ENCODE measurements at places on chromosomes 5 and 9. TPM values are rescaled to one million over a fixed set of nuclear protein-coding genes. Genes with fewer than 3 reads are reported as not detected.

DNA sequence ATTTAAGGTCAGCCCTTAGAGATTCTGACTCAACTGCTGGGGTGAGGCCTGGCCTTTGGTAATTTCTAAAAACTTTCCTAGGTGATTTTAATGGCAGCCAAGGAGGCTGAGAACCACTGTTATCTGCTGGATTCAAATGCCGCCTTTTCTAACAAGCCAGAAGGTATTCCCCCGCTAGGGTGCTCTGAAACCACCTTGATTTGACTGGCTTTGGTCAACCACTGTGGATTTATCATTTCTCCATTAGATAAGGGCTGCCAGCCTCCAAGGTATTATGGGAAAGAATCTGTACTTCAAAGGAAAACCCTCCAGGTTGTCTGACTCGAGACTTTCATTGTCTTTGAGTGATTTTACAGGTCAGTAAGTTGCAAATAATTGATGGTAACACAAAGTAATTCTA is 4.3 kb downstream of the ANXA6 start:
- DNase-seq = no peak
- H3K36me3 ChIP-seq = no peaks in the 10 kb centered on the region
- no peak overlapping the region for H3K27ac ChIP-seq
- H3K4me3 ChIP-seq = no peak overlapping the region

DNA sequence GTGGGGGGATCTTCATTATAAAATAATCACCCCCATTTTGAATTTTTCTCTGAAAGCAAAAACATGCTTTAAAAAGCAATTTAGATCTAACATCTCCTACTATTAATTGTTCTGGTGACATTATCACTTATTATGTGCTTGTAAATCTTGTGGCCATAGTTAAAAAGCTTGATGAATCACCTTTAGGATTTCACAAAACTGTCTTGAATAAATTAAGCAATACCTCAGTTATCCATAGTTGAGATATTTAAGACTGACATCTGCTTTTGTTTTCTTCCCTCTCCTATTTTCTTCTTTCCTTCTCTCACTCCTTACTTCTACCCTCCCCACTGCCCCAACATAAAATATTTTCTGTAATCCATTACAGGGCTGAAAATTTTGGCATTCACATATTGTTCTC is 84.8 kb downstream of the SLC1A3 start:
- H3K27ac ChIP-seq = no peak overlapping the region
- DNase-seq = no peak
- no peaks in the 10 kb centered on the region for H3K36me3 ChIP-seq
- H3K4me1 ChIP-seq = peaks cover 20% of the 10 kb centered on the region
- H3K27me3 ChIP-seq = peaks cover 5% of the 10 kb centered on the region

DNA sequence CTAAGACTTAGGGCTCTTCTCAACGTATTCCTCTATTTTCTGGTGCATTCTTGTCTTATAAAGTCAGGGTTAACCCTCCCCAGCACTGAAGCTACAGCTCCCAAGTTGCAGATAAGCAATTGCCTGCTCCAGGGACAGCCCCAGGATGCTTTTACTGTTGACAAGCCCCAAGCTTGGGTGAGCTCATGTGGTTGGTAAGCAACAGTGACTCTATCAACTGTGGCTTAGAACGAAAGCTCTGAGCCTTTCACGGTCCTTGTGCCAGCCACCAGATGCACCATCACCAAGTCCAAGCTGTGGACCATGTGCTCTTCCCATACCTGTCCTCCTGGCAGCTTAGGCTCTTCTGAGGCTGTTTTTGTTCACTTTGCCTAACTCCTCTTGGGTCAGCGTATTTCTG is 13.5 kb downstream of the ADRB2 start:
- H3K4me3 ChIP-seq = no peak overlapping the region
- no peaks in the 10 kb centered on the region for H3K27me3 ChIP-seq

The DDX4 gene
- not detected for total RNA-seq

GRCh38 chr9:2723376-2724065 is 6.2 kb downstream of the KCNV2 start:
- no peaks in the 10 kb centered on the region for H3K27me3 ChIP-seq
- H3K36me3 ChIP-seq = no peaks in the 10 kb centered on the region
- DNase-seq = no peak
- no peak overlapping the region for H3K4me3 ChIP-seq
- no peak overlapping the region for H3K27ac ChIP-seq

GRCh38 chr5:157479166-157479565 is 19.2 kb downstream of the NIPAL4 start:
- H3K4me1 ChIP-seq = no peaks in the 10 kb centered on the region
- H3K27ac ChIP-seq = no peak overlapping the region
- no peaks in the 10 kb centered on the region for H3K36me3 ChIP-seq

- H3K36me3 ChIP-seq = no peaks in the 10 kb centered on the region
- no peak for DNase-seq
- no peak overlapping the region for H3K4me3 ChIP-seq
- H3K4me1 ChIP-seq = peaks cover 49% of the 10 kb centered on the region
- H3K27ac ChIP-seq = peak overlapping the region; percentile 3
- H3K27me3 ChIP-seq = no peaks in the 10 kb centered on the region
These were observed 450 bp upstream of the ARHGEF39 start for GRCh38 chr9:35665471-35665818.

DNA sequence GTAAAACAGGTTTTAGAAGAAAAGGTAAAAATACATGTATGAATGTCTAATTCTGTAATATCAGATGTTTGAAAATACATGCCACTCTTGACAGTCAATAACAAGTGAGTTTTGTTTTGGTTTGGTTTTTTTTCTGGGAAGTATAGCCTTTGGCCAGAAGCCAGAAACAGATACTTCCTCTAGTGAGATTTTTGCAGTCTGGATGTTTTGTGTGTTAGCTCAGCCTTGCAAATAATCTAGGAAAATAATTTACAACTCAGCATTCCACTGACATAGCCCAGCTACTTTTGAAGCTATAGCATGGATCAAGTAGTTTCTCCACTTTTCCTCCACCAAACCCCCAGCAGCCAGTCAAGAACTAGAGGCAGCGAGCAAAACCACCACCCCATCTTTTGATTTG is 56.7 kb downstream of the SLC1A1 start:
- no peak overlapping the region for H3K27ac ChIP-seq
- H3K36me3 ChIP-seq = no peaks in the 10 kb centered on the region
- H3K27me3 ChIP-seq = no peaks in the 10 kb centered on the region
- DNase-seq = no peak
- H3K4me3 ChIP-seq = no peak overlapping the region
- peaks cover 7% of the 10 kb centered on the region for H3K4me1 ChIP-seq

DNA sequence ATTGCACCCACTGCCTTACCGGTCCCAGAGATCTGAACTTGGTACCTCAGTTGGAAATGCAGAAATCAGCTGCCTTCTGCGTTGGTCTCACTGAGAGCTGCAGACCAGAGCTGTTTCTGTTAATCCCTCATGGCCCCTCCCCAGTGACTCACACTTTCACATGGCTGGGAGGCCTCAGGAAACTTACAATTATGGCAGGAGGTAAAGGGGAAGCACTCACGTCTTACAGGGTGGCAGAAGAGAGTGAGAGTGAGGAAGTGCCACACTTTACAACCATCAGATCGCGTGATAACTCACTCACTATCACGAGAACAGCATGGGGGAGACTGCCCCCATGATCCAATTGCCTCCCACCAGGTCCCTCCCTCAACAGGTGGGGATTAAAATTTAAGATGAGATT is 648.5 kb downstream of the MTRR start:
- H3K27me3 ChIP-seq = no peaks in the 10 kb centered on the region
- H3K36me3 ChIP-seq = no peaks in the 10 kb centered on the region
- no peaks in the 10 kb centered on the region for H3K4me1 ChIP-seq
- no peak overlapping the region for H3K4me3 ChIP-seq
- H3K27ac ChIP-seq = no peak overlapping the region

DNA sequence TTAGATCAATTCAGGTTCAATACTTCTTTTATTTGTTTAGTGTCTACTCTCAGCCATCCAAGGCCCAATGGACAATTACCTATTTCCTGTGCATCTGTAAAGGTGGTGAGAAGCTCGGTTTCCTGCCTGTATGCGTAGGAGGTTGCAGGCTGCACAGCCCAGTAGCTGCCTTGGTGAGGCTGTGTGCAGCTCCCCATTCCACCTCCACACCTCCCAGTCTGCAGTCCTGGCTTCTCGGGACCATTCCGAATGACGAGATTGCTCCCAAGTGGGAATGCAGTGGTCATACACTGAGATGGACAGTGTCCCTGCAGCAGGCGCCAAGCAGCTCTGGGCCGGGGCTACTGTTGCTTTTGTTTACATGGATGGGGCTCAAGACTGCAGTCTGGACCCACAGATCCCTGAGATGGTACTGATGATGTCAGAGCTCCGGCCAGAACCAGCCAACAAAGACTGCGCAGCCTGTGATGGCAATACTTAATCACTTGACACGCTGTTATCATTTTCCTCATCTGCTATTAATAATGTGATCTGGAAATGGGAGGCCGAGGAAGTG is 206.1 kb upstream of the IRX1 start:
- no peak overlapping the region for H3K4me3 ChIP-seq
- H3K27me3 ChIP-seq = no peaks in the 10 kb centered on the region
- H3K27ac ChIP-seq = no peak overlapping the region

The PCDHGA3 gene
- total RNA-seq = 4.2 TPM

DNA sequence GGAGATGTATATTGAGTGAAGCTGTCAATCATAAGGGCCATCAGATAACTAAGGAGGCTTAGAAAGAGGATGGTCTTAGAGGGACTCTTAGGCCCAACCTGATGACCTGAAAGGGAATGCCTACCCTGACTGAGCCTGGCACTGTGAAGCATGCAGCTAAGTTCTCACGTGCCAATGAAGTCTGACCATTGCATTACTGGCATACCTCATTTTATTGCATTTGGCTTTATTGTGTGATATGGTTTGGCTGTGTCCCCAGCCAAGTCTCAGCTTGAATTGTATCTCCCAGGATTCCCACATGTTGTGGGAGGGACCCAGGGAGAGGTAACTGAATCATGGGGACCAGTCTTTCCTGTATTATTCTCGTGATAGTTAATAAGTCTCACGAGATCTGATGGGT is 421.6 kb upstream of the SGCD start:
- no peaks in the 10 kb centered on the region for H3K4me1 ChIP-seq
- H3K27ac ChIP-seq = no peak overlapping the region

DNA sequence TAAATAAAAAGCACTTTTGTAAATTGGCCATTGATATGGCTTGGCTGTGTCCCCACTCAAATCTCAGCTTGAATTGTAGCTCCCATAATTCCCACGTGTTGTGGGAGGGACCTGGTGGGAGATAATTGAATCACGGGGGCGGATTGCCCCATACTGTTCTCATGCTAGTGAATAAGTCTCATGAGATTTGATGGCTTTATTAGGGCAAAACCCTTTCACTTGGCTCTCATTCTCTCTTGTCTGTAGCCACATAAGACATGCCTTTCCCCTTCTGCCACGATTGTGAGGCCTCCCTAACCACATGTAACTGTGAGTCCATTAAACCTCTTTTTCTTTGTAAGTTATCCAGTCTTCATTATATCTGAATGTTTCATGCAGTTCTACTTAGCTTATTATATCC is 153.2 kb downstream of the TARS1 start:
- no peaks in the 10 kb centered on the region for H3K36me3 ChIP-seq
- DNase-seq = no peak
- H3K4me1 ChIP-seq = peaks cover 2% of the 10 kb centered on the region

DNA sequence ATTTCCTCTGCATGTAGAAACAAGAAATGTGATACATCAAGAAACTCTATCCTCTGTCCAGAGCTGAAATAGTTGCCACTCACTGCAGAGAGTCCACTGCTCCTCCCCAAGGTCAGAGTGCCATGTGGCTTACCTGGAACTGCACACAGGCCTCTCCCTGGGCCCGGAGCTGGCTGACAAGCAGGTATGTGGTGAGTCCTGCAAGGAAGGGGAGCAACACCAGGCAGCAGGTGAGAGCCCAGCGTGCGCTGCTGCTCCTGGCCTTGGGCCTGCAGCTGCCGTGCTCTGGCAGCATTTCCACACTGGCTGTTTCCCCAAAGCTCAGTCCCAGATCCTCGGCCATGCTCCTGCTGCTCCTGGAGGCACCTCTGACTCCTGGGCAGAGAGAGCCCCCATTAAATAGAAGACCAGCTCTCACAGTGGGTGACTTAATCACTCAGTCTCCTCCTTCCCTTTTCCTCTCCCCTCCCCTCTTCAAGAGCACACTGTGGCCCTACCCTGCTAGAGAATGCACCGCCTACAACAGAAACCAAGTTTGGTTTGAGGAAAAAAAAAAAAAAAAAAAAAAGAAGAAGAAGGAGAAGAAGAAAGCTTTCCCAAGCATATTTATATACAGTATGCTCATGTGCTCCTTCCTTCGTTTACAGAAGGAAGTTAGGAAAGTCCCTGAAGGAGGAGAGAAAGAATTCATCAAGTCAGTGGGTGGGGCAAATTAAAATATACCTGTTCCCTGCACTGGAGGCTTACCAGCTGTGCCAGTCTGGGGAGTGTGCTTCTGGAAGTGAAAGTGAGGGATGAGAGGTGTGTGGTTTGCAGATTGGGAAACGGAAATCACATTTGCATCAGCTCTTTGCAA is at the start of gene TNFSF15:
TNFSF15 (minus strand) TSS at position 370 of the 856 bp plus-strand sequence; CDS start at position 343, 27 bp downstream.
- DNase-seq = peak; percentile 75
- no peak within 1 kb of the TSS for H3K4me3 ChIP-seq
- H3K36me3 ChIP-seq = no peaks in the 10 kb centered on the region
- no peaks in the 10 kb centered on the region for H3K27me3 ChIP-seq
- H3K27ac ChIP-seq = peak within 1 kb of the TSS; percentile 80

DNA sequence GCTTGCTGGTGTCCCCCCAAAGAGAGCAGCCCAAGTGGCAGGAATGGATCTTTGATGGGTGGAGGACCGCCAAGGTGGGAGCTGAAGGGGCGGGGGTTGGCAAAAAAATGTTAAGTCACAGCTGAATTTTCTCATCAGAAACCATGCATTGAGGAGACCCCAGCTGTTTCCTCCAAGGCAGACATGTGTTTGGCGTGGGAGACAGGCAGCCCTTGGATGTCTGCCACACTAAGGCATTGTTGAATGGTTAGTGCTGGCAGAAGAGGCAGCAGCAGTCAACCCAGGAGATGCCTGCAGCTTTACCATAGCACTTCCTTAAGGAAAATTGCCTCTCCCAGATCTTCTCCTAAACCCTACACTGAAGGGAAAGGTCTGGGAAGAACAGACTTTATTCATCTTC is 394.9 kb upstream of the CD180 start:
- no peaks in the 10 kb centered on the region for H3K27me3 ChIP-seq
- no peak overlapping the region for H3K27ac ChIP-seq
- H3K36me3 ChIP-seq = no peaks in the 10 kb centered on the region
- H3K4me1 ChIP-seq = no peaks in the 10 kb centered on the region

The SV2C gene
- 0.52 TPM for total RNA-seq

- no peaks in the 10 kb centered on the region for H3K4me1 ChIP-seq
- DNase-seq = no peak
- H3K27me3 ChIP-seq = no peaks in the 10 kb centered on the region
- H3K27ac ChIP-seq = no peak overlapping the region
- H3K36me3 ChIP-seq = no peaks in the 10 kb centered on the region
These were observed 946.0 kb downstream of the NR2F1-AS1 start for GRCh38 chr5:92635001-92635461.

Measured in body of pancreas (tissue), 4 donors.